ENCODE measurements at places on chromosomes 2 and 18.

- no peaks in the 10 kb centered on the region for H3K36me3 ChIP-seq
- DNase-seq: no peak
- H3K27ac ChIP-seq: no peak overlapping the region
- no peaks in the 10 kb centered on the region for H3K27me3 ChIP-seq
Observed at GRCh38 chr2:115524452-115524851, 1082.0 kb downstream of the DPP10 start.

- H3K36me3 ChIP-seq: no peaks in the 10 kb centered on the region
- no peaks in the 10 kb centered on the region for H3K4me1 ChIP-seq
- no peak for DNase-seq
- no peak overlapping the region for H3K4me3 ChIP-seq
- H3K27me3 ChIP-seq: no peaks in the 10 kb centered on the region
Observed at GRCh38 chr2:102101097-102101848, 41.3 kb upstream of the IL1R1 start.

DNA sequence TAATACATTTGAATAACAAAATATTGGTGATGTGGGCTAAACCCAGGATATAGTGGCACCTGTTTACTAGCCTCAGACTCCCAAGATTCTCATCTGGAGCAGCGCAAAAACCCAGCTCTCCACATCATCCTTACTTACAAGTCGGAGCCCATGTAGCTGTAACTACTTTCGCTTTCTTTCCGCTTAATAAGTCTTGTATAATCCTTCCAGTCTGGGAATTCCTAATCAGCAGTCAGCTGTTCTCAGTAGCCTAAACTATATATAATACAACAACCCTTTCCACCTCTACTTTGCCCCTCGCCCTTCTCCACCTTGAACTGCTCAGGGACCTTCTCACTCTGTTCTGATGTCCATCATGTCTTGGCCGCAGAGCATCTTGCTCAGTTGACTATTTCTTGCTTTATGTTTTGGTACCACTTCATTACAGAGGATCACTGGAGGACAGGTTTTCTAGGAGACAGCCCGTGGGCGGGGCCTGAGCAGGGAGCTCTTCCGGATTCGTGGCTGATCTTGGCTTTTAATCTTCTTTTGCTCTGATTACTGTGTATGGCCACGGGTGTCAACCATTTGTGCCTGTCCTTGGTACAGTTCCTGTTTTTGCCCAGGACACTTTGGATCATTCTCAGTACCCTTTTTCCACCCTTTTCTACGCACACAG is 119.9 kb upstream of the SERTAD2 start:
- H3K4me1 ChIP-seq: 0 out of 2 replicates have a peak, but pooled peaks cover 1% of the 10 kb centered on the region
- no peak for DNase-seq
- no peak overlapping the region for H3K27ac ChIP-seq

DNA sequence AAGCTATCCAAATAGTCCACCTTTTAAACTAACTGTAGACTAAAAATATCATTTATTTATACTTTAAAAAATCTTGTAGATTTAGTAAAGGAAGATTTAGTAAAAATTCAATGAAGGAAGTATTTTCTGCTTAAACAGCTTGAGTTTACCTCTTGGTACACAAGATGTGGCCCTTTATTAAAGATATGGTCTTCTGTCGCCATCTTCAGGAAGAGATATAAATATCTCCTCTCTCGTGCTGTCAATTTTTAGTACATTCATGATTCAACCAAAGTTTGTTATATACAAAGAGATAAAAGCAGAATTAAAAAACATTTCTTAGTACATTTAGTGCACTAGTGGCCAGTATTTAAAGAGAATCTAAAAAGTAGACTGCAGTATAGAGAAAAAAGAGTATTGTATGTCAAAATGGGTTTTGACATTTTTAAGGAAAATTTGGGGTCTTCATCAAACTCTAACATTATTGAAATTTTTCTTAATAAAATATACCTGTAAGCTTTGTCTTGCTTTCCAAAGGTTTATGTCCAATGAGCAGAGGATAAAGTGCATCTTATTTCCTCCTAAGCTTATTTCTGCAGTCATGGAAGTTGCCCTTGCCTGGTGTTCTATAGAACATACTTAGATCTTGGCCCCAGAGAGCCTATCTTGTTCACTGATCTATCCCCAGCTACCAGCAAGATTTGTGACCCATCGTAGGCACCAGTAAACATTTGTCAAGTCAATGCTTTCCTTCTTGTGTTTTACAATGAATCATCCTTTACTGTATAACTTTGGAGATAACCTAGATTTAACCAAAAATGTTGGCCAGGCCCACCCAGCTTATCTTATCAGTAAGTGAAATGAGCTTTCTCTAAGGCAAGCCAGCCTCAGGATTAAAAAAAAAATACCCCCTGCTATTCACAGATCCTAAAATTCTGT is 18.5 kb upstream of the EML6 start:
- no peaks in the 10 kb centered on the region for H3K27me3 ChIP-seq
- H3K36me3 ChIP-seq: no peaks in the 10 kb centered on the region
- H3K4me1 ChIP-seq: no peaks in the 10 kb centered on the region
- DNase-seq: no peak

DNA sequence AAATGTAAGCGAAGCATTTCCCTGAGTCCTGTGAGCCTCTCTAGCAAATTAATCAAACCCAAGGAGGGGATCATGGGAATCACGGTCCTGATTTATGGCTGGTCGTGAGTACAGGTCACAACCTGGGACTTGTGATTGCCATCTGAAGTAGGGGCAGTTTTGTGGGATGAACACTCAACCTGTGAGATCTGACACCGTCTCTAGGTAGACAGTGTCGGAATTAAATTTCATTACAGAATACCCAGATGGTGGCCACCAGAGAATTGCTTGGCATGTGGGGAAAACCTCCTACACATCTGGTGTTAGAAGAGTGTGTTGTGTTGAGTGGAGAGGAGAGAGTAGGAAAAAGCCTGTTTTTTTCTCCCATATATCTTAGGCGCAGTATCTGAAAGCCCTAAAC is 12.5 kb downstream of the CAPN14 start:
- no peak overlapping the region for H3K27ac ChIP-seq
- H3K4me1 ChIP-seq: no peaks in the 10 kb centered on the region
- no peaks in the 10 kb centered on the region for H3K36me3 ChIP-seq
- DNase-seq: no peak
- H3K4me3 ChIP-seq: no peak overlapping the region

GRCh38 chr18:25166113-25166512 is 185.9 kb downstream of the ZNF521 start:
- H3K36me3 ChIP-seq: no peaks in the 10 kb centered on the region
- DNase-seq: no peak
- no peak overlapping the region for H3K27ac ChIP-seq
- H3K4me1 ChIP-seq: peaks cover 3% of the 10 kb centered on the region
- no peaks in the 10 kb centered on the region for H3K27me3 ChIP-seq
- no peak overlapping the region for H3K4me3 ChIP-seq

DNA sequence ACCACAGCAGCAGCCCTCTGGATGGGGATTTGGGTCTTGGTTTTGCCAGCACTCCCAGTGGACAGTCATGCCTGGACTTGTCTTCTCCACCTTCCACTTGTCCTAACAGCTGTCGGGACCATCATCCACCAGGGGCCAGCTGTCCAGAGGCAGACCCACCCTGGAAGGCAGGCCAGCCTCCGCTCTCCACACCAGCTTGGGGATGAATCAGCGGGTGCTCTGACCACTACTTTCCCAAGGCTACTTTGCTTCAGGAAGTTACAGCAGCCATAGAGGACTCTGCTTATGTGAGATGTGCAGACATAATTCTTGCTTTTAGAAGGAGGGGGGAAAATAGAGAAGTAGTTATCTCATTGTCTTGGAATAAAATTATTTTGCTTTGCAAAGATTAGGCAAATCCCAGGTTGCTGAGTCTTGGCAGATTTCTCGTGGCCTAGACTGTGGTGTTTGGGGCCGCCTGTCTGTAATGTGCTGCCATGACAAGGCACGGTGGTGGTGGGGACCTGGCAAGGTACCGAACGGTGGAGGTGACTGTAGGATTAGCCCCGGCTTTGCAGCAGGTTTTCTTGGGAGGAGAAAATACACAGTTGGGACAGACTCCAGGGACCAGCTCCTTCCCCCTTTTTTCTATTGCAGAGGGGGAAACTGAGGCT is 148.7 kb downstream of the AGAP1 start:
- no peaks in the 10 kb centered on the region for H3K36me3 ChIP-seq
- no peak overlapping the region for H3K4me3 ChIP-seq
- no peaks in the 10 kb centered on the region for H3K27me3 ChIP-seq
- no peak overlapping the region for H3K27ac ChIP-seq

- no peak overlapping the region for H3K4me3 ChIP-seq
- no peaks in the 10 kb centered on the region for H3K36me3 ChIP-seq
- no peaks in the 10 kb centered on the region for H3K27me3 ChIP-seq
Observed at GRCh38 chr2:118726821-118727220, 120.6 kb downstream of the EN1 start.

- peaks cover 2% of the 10 kb centered on the region for H3K4me1 ChIP-seq
- H3K36me3 ChIP-seq: no peaks in the 10 kb centered on the region
- H3K4me3 ChIP-seq: peak overlapping the region; percentile 92
Observed at GRCh38 chr2:44169155-44169898, 652 bp downstream of the PPM1B start.

GRCh38 chr2:34317797-34318196 is 718.7 kb upstream of the FAM98A start:
- H3K27me3 ChIP-seq: no peaks in the 10 kb centered on the region
- no peak for DNase-seq
- no peak overlapping the region for H3K27ac ChIP-seq
- H3K36me3 ChIP-seq: no peaks in the 10 kb centered on the region
- H3K4me3 ChIP-seq: no peak overlapping the region

All from iPS DF 6.9 (cell line).